ENCODE measurements at places on chromosomes 12 and 14.
A peak's percentile ranks its signal among the peaks of the same experiment; 100 is the strongest.

GRCh38 chr14:95460647-95461478 lies 55.6 kb downstream of the SYNE3 start:
- DNase-seq: no peak

- no peak for DNase-seq
Measured at GRCh38 chr12:96570579-96570978, 81.2 kb downstream of the CFAP54 start.

DNA sequence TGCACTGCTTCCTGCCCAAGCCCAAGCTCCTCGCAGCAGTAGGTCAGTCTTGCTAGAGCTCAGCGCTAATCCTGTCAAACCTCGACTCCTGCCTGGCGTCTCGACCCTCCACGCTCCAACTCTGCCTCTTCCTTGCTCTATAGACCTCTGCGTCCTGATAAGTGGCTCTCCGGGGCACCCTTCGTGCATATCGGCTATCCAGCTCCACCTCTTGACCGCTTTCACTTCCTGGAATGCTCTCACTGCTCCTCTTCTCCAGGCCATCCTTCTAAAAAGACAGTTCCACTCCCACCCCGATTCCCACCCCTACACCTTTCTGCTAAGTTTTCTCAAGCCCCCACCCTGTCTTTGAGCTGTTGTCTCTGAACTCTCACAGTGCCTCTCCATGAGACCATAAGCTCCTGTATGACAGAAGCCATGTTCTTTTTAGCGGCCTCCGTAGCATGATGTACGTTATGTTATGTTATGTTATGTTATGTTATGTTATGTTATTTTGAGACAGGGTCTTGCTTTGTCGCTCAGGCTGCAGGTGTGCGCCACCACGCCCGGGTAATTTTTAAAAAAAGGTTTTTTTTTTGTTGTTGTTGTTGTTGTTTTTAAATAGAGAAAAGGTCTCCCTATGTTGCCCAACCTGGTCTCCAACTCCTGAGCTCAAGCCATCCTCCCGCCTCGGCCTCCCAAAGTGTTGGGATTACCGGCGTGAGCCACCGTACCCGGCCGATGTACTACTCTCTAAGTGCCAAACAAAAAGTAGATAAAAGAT lies 601 bp downstream of the COX14 start:
- DNase-seq: no peak

DNA sequence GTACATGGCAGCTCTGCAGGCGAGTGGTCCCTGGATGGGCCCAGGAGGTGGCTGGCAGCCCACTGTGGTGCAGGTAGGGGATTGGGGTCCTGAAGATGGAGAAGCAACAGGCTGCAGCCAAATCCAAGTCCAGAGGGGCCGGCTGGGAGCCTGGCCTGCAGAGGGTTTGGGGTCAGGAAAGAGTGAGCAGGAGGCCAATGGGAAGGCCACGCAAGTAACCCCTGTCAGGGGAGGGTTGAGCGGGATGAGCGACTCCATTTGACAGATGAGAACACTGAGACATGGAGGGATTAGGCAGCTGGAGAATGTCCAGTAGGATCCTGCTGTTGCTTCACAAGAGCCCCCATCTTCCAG lies 136.0 kb downstream of the BCL11B start:
- no peak for DNase-seq

GRCh38 chr14:80781972-80782367 lies 159.6 kb downstream of the CEP128 start:
- DNase-seq: no peak

- no peak for DNase-seq
Measured at GRCh38 chr12:26692407-26692806, 140.6 kb downstream of the ITPR2 start.

DNA sequence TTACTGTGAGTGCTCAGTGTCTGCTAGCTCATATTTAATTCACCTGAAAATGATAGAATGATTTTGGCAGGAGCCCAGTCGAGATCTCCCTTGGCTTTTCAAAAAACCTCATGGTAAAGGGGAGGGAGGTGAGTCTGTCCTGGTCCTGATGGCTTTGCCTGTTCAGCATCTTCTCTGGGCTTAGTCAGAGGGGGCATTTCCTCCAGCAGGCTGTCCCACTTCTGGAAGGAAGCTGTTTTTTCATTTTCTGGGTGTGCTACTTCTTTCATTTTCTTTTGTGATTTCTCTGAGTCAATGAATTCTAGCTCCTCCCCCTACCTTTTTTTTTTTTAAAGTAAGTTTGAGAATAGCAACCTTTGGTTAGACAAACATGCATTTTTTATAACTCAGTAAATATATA lies 58.8 kb downstream of the TMX1 start:
- no peak for DNase-seq

DNA sequence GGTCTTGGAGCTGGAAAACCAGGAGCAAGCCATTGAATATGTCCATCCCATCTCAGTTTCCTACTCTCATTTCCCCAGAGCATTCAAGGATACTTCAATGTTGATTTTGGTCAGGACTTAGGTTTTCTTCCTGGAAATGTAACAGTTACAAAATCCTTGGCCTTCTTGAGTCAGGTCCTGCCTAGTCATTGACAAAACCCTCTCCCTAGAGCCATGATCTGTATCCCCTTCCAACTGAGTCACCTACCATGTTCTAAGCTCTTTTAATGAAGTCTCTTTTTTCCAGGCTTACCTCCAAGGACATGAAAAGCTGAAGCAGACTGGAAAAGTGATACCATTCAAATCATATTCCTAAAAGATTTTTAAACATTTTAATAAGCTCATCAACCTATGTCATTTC lies 549.2 kb downstream of the GALC start:
- DNase-seq: no peak

DNA sequence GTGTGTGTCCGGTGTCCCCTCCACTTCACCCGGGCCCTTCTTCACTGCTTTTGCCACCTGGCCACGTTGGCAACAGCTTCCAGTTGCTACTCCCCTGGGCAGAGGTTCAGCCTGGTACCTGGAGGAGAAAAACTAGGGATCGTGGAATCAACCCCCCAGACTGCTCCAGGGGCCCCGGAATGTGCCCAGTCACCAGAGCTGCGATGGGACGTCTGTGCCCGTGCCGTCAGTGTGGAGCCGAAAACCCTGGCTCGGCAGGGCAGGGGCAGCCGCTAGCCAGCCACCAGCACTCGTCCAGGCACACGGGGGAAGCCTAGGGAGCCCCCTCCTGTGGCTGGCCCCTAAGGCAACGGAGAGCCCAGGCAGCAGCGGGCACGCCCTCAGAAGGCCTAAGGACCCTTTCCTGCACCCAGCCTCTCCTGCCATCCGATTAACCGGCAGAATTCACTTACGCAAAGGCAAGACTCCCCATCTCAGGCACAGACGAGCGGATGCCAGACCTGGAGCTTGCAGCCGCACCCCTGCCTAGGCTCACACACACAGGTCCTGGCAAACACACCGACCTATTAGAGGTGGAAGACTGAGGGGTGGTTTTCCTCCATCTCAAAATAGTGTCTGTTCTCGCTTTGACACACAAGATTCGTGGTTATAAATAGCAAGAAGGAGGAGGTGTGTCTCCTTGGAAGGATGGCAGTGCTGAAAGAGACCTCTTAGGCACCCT lies 62.6 kb downstream of the FBXL14 start:
- DNase-seq: no peak

- no peak for DNase-seq
Measured at GRCh38 chr12:15708396-15709076, 80.7 kb downstream of the EPS8 start.

- DNase-seq: no peak
Measured at GRCh38 chr12:3329361-3329760, 161.6 kb upstream of the PRMT8 start.

DNA sequence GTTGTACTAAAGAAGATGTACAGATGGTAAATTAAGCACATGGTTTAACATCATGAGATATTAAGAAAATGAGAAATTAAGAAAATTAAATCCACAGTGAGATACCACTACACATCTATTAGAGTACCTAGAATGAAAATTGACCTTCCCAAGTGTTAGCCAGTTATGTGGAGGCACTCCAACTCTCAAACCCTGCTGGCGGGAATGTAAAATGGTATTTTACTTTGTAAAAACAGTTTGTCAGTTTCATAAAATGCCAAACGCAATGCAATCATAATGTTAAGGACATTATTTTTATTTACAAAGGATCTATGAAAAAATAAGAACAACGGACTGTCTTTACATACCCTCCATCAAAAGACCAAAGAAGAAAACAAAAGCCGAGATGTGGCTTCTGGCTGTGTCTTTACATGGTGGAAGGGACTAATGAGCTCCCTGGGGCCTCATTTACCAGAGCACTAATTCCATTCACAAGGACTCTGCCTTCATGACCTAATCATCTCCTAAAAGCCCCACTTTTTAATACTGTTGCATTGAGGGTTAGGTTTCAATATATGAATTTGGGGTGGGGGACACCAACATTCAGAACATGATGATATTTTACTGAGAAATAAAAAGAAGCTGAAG lies 1178.7 kb downstream of the AACS start:
- no peak for DNase-seq

GRCh38 chr12:82476511-82476910 lies 118.2 kb downstream of the METTL25 start:
- no peak for DNase-seq

DNA sequence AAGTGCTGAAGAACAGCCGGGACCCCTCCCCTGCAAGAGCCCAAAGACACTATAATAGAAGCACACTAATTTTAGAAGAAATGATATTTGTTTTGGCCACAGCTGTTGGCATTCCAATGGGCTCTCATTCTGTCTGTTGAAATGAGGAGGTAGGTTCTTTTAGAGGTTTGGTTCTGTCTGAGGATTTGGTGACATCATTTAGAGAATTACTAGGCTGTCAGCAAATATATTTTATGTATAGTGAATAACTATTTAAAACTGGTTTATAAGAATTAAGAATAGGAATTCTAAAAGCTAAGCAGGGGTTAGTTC lies 200.7 kb upstream of the SLC38A2 start:
- no peak for DNase-seq

- no peak for DNase-seq
Measured at GRCh38 chr12:4270831-4271716, 2.5 kb upstream of the CCND2 start.

DNA sequence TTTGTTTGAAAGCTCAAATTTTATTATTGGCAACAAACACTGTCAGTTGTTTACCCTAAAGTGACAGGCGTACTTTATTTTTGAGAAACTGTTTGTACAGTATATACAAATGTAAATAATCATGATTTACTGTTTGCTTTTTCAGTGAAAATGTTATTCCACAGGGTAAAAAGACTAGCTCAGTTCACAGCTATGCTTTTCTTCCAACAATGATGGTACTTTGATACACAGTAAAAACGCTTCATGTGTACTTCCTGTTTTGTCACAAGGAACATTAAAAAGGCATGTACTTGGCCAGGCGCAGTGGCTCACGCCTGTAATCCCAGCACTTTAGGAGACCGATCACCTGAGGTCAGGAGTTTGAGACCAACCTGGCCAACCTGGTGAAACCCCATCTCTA lies 53.7 kb downstream of the MON2 start:
- no peak for DNase-seq

DNA sequence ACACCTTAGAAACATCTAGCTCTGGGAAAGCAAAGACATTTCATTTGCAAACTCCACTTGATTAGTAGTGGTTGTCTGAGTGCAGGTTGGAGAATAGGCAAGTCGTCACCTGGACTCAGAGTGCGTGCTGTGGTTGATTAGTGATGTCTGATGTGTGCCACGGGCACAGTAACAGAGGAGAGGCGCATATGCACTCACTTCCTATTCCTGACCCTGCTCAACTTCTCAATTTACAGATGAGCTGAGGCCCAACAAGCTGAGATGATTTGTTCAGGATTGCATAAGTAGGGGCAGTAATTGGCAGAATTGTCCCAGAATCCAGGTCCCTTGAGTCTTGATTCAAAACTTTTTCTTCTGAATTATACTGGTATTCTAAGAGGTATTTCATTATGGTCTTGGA lies 44.9 kb downstream of the ADCK1 start:
- DNase-seq: no peak

DNA sequence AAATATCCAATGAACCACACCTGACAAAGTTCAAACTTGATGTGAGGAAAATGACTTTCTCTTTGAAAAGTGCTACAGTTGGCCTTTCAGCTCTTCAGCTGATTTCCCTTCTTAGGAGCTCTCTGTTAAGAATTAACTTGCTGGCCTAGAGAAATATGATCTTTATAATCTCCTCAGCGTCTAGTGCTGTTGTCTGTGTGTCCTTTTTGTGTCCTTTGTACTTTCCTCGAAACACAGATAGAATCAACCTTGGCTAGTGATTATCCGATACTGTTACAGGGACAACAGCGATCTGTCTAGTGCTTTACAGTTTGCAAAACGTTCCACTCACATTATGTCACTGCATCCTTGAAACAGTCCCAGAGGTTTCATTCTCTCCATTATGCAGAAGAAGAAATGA lies 162.8 kb upstream of the RMST start:
- DNase-seq: no peak

- DNase-seq: peak; percentile 13
Measured at GRCh38 chr12:92470608-92471021, 232.2 kb upstream of the PLEKHG7 start.

DNA sequence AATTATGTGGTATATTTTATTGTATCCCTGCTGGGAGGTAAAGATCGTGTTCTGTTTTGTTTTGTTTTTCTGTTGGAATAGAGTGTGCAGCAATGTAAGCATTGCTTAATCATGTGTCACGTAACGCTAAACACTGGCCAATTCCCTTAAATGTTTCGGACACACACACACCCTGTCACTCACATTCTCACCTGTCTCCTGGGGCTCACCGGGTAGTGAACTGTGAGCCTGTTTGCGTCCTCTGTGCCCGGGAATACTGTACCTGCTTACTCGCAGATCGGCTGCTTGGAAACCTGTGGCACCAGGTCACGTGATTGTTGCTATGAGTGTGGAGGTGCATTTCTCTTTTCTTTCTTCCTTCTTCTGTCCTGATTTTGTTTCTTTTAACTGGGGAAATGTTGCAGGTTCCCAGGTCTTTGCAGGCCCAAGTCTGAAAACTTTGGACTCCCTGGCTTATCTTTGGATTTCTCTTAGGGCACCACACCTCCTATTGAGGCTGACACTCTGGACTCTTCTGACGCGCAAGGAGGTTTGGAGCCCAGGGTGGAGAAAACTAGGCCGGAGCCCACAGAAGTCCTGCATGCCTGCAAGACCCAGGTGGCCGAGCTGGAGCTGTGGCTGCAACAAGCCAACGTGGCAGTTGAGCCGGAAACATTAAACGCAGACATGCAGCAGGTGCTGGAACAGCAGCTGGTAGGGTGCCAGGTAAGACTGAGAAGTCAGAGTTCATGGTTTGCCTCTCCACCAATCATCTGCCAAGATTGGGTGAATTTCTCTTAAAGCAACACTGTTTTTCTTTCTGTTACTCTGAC lies 181.1 kb downstream of the ESR2 start:
- DNase-seq: no peak

GRCh38 chr14:56300495-56300894 lies 182.3 kb downstream of the PELI2 start:
- DNase-seq: no peak

GRCh38 chr12:65282840-65283239 lies 4.4 kb downstream of the MSRB3 start:
- no peak for DNase-seq

DNA sequence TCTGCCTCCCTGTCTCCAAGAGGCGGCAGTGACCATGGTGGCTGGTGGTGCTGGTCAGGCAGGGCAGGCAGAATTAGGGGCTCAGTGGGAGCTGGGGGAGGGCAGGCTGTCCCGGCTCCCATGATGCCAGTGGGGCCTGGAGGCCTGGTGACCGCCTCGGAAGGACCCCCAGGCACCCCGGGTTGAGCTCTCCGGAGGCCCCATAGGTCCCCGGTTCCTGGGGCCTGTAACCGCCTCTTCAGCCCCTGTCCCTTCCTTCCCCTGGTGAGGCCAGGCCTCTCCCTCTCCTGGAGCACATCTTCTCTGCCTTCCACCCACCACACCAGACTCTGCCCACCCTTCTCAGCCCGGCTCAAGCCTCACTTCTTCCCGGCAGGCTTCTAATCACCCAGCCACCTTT lies 117.7 kb upstream of the GSC start:
- DNase-seq: no peak

GRCh38 chr12:58310809-58311622 lies 369.6 kb downstream of the ATP23 start:
- no peak for DNase-seq

Data from activated naive CD8-positive, alpha-beta T cell treated with anti-CD3 and anti-CD28 coated beads, Interleukin-2, amount 50 U/mL, for 16 hours (primary cell).